Mesothelial cell of epicardium (in vitro differentiated cells): ENCODE measurements at places on chromosomes 2 and 18. TPM values are rescaled to one million over a fixed set of nuclear protein-coding genes. Genes with fewer than 3 reads are reported as not detected.

KLHL14 gene
- 0.04 to 0.11 TPM (median 0.09 TPM) in 3 replicates for total RNA-seq

RGPD6 gene
- total RNA-seq = 18.4 to 34.9 TPM (median 24.7 TPM) in 3 replicates

CYP27C1 gene
- total RNA-seq = 4.0 to 4.5 TPM (median 4.1 TPM) in 3 replicates

DNA sequence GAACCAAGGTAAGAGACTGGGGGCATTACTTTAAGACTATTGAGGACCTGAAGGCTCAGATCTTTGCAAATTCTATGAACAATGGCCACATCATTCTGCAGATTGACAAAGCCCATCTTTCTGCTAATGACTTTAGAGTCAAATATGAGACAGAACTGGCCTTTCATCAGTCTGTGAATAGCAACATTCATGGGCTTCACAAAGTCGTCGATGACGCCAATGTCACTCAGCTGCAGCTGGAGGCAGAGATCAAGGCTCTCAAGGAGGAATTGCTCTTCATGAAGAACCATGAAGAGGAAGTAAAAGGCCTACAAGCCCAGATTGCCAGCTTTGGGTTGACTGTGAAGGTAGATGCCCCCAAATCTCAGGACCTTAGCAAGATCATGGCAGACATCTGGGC, 43.8 kb upstream of the SLC4A10 start:
- H3K4me3 ChIP-seq = no peak overlapping the region
- DNase-seq = no peak
- no peak overlapping the region for H3K27ac ChIP-seq
- H3K4me1 ChIP-seq = peaks cover 4% of the 10 kb centered on the region
- peaks cover 8% of the 10 kb centered on the region for H3K27me3 ChIP-seq

- H3K27ac ChIP-seq = no peak overlapping the region
- H3K4me1 ChIP-seq = peaks cover 15% of the 10 kb centered on the region
- H3K4me3 ChIP-seq = no peak overlapping the region
- H3K27me3 ChIP-seq = no peaks in the 10 kb centered on the region
These were observed 25.3 kb upstream of the STAM2 start for GRCh38 chr2:152200565-152201465.

- no peak for DNase-seq
- H3K4me3 ChIP-seq = no peak overlapping the region
- peaks cover 3% of the 10 kb centered on the region for H3K4me1 ChIP-seq
These were observed 98.7 kb downstream of the TWIST2 start for GRCh38 chr2:238946318-238947242.

DNA sequence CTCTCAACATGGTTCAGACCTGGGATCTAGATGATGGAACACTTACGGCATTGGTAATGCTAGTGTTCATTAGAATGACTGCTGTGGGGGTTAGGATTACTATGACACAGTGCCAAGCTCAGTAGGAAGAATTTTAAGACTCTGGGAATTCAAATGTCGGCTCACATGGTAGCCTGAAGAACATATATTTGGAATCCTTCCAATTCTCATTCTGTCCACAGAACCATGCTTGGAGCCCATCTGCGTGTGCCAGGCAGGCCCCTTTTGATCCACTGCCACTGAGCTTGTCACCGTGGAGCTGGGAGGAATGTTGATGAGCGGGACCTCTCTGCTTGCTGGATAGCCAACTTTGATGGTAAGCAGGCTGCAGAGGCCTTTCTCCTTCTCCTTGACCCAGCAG, 322.0 kb upstream of the SOX11 start:
- no peaks in the 10 kb centered on the region for H3K27me3 ChIP-seq
- no peak overlapping the region for H3K4me3 ChIP-seq
- peaks cover 63% of the 10 kb centered on the region for H3K4me1 ChIP-seq

- peaks cover 3% of the 10 kb centered on the region for H3K27me3 ChIP-seq
- peak; percentile 11 for DNase-seq
- peaks cover under 1% of the 10 kb centered on the region for H3K36me3 ChIP-seq
- peaks cover 9% of the 10 kb centered on the region for H3K4me1 ChIP-seq
- H3K27ac ChIP-seq = no peak overlapping the region
- no peak overlapping the region for H3K4me3 ChIP-seq
These were observed 94.8 kb upstream of the OTOS start for GRCh38 chr2:240235149-240235803.
